ENCODE measurements at places on chromosomes 2 and 18.

DNA sequence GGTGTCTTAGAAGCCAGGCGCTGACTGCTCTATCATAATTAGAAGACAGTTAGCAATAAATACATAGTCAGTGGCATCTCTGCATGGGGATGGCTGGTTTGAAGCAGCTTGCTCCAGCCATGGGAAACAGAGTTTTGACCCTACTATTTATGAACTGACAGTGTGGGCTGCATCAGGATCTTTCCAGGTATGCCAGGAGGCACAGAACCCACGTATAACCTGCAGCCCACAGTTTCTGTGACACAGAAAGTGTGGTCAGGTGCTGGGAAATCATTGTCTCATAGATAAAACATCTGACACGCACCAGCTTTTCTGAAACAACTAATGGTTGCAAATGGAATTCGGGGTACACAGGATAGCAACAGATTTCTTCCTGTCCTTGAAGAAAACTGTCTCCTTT is 34.7 kb downstream of the INPP4A start:
- no peak for DNase-seq

DNA sequence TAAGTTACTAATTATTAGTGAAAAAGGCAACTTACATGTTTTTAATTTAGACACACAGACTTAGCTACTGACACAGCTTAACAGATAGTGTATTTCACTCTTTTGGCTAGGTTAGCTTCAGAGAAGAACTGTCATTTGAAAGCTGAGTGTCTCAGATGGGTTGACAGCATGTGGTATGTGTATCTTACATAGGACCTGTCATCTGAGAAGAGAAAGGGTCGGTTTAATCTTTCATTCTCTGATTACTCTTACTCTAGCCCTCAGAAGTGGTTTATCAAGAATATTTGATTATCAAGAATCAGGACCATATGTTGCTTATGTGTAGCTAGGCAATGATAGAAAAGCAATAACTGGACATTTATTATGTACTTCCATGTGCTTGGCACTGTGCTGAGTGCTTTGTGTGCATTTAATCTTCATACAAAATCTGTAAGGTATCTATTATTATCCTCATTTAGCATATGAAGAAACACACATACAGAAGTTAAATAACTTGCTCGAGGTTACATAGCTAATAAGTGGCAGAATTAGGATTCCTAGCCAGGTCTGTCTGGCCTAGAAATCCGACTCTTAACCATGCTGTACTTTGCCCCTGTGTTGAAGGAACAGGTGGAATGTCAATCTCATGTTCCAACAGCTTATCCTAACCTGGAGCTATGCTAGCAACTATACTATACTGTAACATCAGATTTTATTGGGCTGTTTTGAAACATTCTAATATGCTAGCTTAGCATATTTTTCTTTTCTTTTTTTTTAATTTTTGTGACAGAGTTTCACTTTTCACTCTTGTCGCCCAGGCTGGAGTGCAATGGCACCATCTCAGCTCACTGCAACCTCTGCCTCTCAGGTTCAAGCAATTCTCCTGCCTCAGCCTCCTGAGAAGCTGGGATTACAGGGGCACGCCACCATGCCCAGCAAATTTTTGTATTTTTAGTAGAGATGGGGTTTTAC is 28.4 kb downstream of the CFLAR start:
- DNase-seq = no peak

GRCh38 chr2:29662861-29663260 is 258.5 kb downstream of the ALK start:
- no peak for DNase-seq

DNA sequence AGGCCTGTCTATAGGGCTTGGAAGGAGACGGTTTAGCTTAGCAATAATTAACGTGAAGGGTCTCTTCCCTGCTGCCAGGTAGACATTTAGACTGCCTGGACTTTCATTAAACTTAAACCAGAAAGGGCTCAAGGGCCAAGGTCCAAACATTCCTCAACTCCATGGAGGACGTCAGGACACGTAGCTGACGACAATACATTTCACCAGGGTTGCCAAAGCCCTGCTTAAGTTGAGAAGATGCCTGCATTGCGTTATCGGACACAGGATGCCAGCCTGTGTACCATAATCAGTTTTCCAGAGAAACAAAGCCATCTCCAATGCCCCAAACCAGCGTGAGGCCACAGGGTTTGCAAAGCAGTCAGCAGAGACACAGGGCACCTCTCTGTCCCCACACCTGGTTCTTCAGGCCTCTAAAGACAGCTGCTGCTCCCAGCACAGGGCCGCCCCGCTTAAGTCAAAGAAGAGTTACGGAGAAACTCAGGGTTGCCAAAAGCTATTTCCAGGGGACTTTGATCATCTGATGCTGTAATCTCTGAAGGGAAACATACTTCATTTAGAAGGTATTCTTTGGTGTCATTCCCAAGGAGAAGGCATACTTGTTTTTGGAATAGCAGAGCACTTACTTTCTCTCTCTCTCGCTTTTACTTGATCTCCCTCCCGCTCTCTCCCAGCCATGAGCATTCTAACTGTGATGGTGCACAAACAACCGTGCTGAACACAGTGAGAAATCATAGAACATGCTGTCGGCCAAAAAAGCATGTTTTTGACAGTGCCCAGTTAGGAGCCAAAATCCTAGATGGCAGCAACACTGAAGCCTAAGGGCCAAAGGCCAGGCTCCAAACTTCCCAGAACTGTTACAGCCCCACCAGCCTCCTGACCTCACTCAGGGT is 46.0 kb downstream of the TTC32 start:
- no peak for DNase-seq

DNA sequence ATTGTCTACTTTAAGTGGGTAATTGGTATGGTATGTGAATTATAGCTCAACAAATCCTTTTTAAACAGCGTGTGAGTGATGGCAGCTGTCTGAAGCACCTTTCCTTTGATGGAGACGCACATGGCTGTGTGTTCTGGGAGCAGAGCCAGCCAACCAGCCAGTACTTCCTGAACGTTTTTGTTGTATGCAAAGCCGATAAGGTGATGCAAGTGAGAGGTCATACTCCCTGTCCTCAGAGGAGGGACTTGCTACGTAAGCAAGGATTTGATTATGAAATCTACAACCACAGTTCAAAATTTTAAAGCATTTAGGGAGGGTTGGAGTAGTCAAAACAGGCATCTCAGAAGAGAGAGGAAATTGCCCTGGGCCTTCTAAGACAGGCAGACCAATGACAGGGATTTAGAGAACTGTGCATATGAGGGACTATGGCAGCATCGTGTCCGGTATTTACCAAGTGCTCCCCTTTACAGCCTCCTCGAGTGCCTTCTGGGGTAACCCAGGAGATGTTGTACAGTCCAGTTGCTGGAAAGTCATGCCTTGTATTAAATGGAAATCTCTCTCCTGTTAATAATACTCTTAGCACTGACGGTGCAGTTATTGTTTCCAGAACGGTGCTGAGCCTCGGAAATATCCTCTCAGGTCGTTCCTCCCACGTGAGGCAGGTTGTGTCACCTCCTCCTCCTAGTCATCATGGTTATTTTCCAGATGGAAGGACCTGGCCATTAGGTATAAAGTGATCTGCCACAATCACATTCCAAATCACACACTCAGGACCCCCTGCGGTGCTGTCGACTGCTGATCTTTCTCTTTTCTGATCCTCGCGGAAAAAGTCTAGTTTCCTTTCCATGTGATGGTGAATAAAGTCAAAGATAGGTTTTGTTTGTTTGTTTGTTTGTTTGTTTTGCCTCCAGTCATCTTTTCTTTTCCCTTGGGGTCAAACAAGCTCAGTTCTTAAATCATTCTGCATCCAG is 28.4 kb downstream of the ARHGEF4 start:
- DNase-seq = peak; percentile 78

- no peak for DNase-seq
Measured at GRCh38 chr2:17445744-17446143, 72.5 kb downstream of the RAD51AP2 start.

DNA sequence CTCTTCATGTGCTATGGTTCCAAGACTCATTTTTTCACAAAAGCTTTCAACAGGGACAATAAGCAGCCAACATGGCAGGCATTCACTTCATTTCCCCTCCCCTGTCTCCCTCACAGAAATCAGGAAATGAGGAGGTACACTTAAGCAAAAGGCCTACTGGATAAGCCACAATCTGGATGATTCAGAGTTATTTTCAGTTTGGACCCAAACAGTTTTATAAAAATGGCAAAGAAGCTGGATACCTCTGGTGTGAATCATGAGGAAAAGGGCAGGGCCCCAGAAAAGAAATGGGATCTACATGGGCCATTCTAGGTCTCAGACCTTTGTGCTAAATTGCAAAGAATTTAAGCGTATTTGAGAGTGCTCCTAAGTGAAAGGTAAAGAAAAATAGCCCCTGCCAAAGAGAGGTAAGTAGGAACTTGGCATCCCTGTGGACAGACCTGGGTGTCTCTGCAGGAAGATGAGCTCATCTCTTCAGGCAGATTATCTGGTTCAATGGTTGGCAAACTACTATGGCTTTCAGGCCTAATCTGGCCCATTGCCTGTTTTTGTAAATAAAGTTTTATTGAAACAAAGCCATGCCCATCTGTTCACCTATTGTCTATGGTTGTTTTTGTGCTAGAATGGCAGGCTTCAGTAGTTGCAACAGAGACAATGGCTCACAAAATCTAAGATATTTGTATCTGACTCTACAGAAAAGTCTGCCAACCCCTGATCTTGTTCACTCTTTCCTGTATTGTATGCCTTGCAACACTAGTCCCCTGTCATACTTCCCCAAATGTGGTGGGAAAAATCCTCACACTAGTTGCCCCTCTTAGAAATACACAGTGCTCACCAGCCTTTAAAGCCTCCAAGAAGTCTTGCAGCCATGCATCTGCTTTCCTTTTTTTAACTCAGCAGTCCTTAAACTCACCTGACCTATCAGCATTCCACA is 315.0 kb downstream of the ALK start:
- DNase-seq = peak; percentile 50

DNA sequence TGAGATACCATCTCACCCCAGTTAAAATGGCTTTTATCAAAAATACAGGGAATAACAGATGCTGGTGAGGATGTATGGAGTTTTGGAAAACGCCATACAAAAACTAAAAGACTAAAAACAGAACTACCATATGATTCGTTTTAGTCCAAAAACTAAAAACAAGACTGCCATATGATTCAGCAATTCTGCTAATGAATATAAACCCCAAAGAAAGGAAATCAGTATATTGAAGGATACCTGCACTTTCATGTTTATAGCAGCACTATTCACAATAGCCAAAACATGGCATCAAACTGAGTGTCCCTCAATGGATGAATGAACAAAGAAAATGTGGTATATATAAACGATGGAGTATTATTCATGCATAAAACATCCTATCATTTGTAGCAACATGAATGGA is 224.4 kb upstream of the MC4R start:
- DNase-seq = no peak

DNA sequence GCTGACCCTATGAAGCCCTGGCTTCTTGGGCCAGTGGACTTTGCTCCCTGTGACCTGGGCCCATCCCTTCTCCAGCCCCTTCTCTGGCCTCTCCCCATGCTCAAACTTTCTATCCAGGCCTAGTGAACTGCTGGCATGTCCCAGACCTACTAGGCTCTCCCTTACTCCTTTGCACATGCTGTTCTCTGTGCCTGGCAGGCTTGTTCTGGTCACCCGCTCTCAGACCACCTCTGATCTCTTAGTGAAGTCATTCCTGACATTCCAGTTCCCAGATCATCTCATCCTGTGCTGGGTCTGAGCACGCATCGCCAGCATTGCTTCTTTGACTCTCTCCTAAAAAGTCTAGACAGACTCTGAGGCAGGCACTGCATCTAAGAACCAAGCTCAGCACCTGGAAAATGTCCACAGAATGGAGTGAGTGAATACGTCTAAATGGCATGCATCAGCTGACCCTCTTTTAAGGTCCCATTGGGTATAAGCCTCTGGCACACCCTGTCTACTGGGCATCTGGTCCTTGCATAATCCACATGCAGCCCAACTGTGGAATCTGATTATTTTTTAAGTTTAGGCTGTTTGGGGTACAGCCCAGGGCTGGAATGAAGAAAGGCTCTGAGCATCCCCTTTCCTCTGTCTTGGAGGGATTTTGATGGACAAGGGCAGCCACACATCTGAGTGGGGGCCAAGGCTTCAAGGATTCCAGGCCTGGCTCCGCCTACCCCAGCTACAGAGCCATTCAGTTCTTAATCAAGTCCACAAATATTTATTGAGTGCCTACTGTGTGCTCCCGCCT is 130.6 kb upstream of the HAAO start:
- DNase-seq = no peak

DNA sequence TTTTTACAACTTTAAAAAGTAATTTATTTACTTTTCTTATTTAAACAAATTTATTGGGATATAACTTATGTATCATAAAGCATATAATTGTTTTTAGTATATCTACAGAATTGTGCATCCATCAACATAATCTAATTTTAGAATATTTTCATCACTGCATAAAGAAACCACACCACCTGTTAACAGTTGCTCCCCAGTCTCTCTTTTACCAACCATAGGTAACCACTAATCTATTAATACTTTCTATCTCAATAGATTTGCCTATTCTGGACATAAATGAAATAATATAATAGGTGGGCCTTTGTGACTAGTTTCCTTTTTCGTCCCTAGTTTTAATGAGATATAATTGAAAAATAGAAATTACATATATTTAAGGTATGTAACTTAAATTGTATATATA is 90.6 kb downstream of the ADAM23 start:
- no peak for DNase-seq

- DNase-seq = no peak
Measured at GRCh38 chr2:114668415-114668814, 226.0 kb downstream of the DPP10 start.

GRCh38 chr2:64145119-64145518 is 899 bp upstream of the PELI1 start:
- no peak for DNase-seq

DNA sequence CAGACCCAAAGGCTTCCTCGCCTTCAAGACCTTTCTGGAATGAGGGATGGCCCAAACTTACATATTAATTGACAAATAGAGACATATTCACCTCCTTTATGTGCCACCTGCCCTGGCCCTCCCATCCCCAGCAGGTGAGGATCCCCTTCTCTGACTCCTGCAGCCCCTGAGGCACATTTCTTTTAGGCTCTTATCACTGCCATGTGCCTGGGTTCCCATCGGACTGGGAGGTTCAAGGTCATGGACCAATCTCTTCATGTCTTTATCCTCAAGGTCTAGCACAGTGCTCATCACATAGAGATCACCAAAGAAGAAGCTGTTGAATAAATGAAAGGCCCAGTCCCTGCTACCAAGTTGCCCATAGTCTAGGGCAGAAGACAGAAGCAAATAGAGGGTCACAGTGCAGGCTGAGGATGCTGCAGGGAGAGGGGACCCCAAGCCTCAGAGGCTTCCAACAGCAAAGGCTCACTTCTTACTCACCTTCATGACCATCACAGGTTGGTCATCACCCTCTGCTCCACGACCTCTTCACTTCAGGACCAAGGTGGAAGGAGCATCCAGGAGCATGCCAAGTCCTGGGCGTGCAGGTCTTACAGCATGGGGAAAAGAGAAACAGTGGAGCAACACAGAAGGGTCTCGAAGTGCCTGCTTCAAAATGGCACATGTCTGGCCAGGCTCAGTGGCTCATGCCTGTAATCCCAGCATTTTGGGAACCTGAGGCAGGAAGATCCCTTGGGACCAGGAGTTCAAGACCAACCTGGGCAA is 193.9 kb downstream of the SMAD2 start:
- DNase-seq = no peak

Data from NCI-H69 (cell line).